ENCODE measurements at places on chromosomes 6 and 20. TPM values are rescaled to one million over a fixed set of nuclear protein-coding genes. Genes with fewer than 3 reads are reported as not detected.

Gene NINL
- total RNA-seq, result 10.3 TPM

Gene CEP85L
- total RNA-seq, result 13.2 TPM

Gene C6orf15
- total RNA-seq, result not detected

Gene CALHM4
- total RNA-seq, result not detected

Gene RPS6KA2
- total RNA-seq, result 15.5 TPM

Gene FRK
- 0.43 TPM for total RNA-seq

DNA sequence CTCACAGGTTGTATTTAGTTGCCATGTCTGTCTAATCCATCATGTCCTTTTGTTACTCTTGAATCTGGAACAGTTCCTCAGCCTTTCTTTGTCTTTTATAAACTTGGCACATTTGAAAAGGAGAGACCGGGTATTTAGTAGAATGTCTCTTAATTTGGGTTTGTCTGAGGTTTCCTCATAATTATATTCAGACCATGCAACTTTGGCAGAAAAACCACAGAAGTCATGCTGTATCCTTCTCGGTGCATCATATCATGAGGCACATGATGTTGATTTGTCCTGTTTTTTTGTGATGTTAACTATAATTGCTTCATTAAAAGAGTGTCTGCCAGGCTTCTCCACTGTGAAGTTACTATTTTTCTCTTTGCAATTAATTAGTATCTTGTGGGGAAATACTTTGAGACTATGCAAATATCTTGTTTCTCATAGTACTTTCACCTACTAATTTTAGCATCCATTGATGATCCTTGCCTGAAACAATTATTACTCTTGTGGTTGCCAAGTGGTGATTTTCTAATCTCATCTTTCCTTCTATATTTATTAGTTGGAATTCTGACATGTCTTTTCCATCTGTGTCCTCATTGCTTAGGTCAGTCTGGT is 837.3 kb downstream of the DHX35 start:
- DNase-seq, result no peak

- DNase-seq, result peak; percentile 37
Observed at GRCh38 chr6:170085475-170086401, 205.1 kb downstream of the DLL1 start.

GRCh38 chr6:99330159-99330558 is 19.3 kb downstream of the FAXC start:
- DNase-seq, result peak; percentile 71

- DNase-seq, result no peak
Observed at GRCh38 chr6:109052852-109053251, 41.8 kb downstream of the SESN1 start.

DNA sequence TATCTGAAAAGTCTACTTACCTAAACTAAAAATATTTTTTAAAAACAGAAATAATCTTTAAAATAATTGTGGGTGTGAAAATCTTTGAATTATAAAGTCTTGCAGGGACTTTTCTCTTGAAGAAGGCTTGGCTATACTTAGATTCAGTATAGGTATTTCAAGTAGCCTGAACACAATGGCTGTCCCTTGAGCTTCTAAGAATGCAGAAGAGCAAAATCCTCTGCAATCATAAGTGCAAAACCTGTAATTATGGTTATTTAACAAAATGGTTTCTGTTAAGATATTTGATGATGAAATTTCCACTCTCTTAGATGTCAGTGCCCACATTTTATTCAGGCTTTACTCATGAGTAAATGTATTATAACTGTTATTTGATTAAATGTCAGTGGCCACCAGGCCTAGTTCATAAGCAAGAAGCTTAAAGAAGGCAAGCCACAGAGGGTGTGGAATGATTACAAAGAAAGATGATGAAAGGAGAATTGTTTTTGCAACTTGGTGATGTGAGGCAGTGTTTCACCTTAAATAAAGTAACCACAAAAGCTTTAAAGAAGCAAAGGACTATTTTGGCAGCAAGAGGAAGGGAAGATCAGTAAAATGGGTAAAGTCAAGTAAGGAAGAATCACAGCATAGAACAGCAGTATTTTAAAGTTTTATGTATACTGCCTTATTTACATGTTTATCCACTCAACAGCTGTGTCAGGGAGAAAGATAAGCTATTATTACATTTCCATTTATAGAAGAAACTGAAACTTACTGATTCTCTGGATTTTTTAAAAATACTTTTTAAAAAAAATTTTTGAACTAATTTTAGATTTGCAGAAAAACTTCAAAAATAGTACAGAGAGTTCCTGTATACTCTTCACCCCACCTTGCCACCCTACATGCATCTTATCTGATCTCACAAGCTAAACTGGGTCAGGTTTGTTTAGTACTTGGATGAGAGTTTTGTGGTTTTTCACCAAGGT is 351.2 kb upstream of the RUNX2 start:
- peak; percentile 33 for DNase-seq

DNA sequence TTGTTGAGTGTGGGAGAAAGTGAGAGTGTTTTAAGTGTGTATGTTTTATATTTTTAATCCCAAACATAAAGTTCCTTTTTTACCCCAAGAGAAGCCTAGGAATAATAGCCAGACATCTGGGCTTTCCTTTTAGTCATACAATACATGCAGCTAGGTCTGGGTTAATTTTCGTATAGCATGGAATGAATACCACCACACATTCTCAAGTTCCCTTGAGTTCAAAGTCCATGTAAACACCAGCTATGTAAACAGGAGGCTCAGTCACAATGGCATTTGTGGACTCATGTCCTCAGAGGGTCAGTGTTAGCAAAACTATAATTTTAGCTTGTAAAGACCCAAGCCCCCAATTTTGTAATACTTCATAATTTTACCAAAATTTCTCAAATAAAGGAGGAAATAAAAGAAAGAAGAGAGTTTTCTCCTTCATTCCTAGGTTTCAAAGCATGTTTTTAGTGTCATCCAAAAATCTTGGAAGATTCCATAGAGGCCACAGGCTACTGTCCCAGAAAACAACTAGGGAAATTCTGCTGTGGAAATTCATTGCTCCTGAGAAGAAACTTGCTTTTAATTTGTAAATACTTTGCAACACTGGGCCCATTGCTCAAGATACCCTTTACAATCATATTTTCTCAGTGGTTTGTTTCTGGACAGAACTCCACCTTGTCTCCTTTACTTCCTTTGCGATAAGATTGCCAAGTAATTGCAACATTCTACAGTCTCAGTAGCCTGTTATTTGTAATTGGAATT is 671.2 kb downstream of the COL12A1 start:
- DNase-seq, result peak; percentile 75

- DNase-seq, result no peak
Observed at GRCh38 chr6:112470950-112471349, 123.8 kb downstream of the RFPL4B start.

GRCh38 chr6:129774697-129775447 is 64.9 kb upstream of the ARHGAP18 start:
- peak; percentile 86 for DNase-seq

- peak; percentile 39 for DNase-seq
Observed at GRCh38 chr6:112113431-112113830, 26.0 kb downstream of the FAM229B start.

- no peak for DNase-seq
Observed at GRCh38 chr20:5474646-5475550, 158.1 kb upstream of the PROKR2 start.

GRCh38 chr6:160000280-160000704 is 31.4 kb downstream of the IGF2R start:
- no peak for DNase-seq

DNA sequence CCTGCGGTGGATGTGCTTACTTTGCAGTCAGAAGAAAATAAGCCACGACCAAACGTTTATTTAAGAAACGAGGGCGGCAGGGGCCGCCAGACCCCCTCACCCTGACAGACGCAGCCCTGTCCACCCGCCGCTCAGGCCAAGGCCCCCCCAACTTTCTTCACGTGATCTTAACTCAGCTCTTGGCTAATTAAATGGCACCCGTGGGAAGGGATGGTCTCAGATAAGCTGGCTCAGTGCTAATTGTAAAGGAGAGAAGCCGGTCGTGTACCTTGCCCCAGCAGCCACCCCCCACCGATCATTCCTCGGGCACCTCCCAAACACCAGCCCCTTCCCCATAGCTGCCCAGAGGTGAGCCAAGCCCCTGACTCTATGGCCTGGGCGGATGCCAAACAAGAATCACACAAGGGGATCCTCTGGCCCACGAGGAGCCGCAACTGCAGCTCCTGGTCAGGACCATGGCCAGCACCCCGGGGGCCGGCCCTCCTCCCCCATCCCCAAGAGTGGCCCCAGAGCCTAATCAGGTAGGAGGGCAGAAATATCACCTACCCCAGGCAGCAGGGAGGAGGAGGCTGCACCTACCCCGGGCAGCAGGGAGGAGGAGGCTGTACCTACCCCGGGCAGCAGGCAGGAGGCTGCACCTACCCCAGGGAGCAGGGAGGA is 11.2 kb downstream of the KCNQ2 start:
- no peak for DNase-seq

GRCh38 chr6:31079656-31080261 is 32.6 kb downstream of the C6orf15 start:
- peak; percentile 64 for DNase-seq

DNA sequence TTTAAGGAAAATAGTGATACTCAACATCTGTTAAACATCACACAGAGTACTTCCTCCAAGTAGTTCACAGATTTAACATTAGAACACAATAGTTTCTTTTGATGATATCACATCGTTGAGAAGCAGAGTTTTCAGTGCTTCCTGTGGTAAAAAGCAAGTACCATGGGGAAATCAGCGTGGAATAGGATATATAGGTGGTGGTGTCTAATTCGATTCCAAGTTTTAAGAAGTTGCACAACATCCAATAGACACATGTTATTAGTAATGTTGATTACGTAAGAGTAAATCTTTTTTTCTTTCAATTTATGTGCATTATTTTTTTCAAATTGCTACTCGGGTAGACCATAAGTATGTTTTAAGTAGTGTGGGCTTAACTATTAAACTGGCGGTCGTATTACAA is 360.7 kb downstream of the NKAIN2 start:
- no peak for DNase-seq

GRCh38 chr6:66508433-66508832 is 801.4 kb upstream of the EYS start:
- peak; percentile 0 for DNase-seq

DNA sequence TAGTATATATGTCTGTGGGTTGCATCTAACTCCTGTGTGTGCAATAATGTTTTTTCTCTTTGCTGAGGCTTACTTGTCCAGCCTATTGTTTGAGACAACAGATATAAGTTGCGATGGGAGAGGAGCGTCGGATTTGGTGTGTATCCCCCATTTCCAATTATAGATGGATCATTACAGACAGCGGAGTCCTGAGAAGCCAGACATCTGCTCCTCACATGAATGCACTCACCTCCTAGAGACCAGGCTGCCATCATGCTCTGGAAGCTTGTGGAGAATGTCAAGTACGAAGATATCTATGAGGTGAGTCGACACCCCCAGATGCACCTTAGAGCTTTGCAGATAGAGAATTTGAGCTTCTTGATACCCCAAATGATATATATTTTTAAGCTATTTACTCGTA is at the start of gene TFAP2B:
Gene TFAP2B (plus strand): TSS at position 199 of the 400 bp plus-strand sequence. CDS start 21 bp downstream, at position 220.
- no peak for DNase-seq

GRCh38 chr20:62818592-62819493 is 2.0 kb downstream of the COL9A3 start:
- peak; percentile 37 for DNase-seq

GRCh38 chr6:105359419-105360370 is 43.2 kb downstream of the PREP start:
- peak; percentile 79 for DNase-seq

- peak; percentile 63 for DNase-seq
Observed at GRCh38 chr6:139534472-139535115, 160.1 kb upstream of the CITED2 start.

GRCh38 chr20:46132705-46133120 is 14.6 kb downstream of the CD40 start:
- peak; percentile 52 for DNase-seq

GRCh38 chr6:147131532-147132128 is 72.6 kb upstream of the STXBP5 start:
- DNase-seq, result peak; percentile 53

DNA sequence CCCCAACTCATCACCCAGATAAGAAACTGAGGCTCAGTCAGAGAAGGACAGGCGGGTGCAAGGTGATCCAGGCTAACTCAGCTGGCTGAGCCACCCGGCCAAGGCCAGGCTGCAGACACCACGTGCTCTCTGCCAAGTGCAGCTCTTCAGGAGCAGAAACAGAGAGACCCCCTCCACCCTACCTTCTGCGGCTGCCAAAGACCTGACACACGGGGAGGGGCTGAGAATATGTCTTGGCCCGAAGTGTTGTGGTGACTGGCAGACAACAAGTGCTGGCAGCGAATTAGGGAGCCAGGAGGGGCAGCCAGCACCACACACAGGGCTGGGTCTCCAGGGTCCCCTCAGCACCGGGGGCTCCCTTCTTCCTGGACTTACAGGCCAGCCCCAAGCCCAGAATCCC is 22.5 kb downstream of the PREX1 start:
- no peak for DNase-seq

DNA sequence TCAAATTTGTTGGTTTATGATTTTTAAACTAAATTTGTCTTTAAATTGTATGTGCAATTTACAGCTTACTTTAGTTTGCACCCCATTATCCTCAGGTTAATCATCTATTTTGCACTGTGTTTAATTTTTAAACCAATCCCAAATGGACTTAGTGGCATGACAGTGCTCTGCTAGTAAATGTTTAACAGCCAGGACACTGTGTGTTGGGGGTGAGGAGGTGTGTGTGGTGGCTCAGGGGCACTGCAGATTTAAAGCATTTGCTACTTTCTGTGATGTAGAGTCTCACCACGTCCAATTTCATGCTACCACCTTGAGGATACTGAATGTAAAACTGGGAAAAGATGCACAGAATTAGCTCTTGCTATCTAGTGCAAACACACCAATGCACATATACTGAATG is 225.7 kb downstream of the HAO1 start:
- DNase-seq, result no peak

GRCh38 chr6:100664274-100665040 is 199.7 kb upstream of the SIM1 start:
- DNase-seq, result peak; percentile 59

- no peak for DNase-seq
Observed at GRCh38 chr20:48149902-48150301, 364.6 kb upstream of the SULF2 start.

GRCh38 chr6:21845018-21845417 is 251.5 kb downstream of the SOX4 start:
- no peak for DNase-seq

DNA sequence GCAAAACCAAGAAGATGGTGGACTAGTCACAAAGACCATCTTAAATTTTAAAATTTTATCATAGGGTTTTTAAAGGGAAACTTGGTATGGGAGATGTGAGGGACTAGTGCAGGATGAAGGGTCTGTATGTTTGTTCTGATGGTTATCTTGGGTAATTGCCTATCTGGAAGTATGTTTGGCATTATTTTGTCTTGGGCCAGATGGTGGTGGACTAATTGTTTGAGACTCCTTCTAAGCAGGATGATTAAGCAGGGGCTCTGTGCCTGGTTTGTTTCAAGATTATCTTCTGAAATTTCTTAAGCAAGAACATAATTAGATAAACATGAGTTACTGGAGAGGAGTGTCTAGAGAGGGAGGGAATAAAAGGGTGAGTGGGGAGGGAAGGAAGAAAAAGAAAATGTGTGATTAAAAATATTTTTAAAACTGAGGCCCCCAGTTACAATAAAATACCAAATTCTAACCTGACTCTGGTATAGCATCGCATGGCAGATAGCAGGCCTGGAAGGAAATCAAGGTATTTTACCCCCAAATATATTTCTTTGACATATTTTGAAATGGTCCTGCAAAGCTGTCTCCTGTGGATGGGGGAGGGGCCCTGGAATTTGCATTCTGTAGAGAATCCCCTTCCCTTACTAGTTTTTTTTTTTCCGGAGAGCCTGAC is 49.9 kb upstream of the FAM184A start:
- DNase-seq, result peak; percentile 93
